Right renal cortex interstitium (tissue), 3 donors: ENCODE measurements at places on chromosomes 1 and 21. TPM values are rescaled to one million over a fixed set of nuclear protein-coding genes. Genes with fewer than 3 reads are reported as not detected.

The OR10R2 gene
- polyA plus RNA-seq, result not detected

The FNDC10 gene
- 2.5 TPM for polyA plus RNA-seq

The AVPR1B gene
- polyA plus RNA-seq, result 0.72 TPM

The TMOD4 gene
- polyA plus RNA-seq, result 0.64 TPM

The SLC5A3 gene
- 43.4 TPM for polyA plus RNA-seq

The CLCA1 gene
- not detected for polyA plus RNA-seq

The RASAL2 gene
- 18.5 TPM for polyA plus RNA-seq

The MTARC1 gene
- polyA plus RNA-seq, result 19.2 TPM

The NOTCH2 gene
- polyA plus RNA-seq, result 143 TPM

The RNU1-4 gene
- not detected for polyA plus RNA-seq

The TBX19 gene
- polyA plus RNA-seq, result 2.4 TPM

The ESPN gene
- 12.2 TPM for polyA plus RNA-seq

The CRYBG2 gene
- 0.80 TPM for polyA plus RNA-seq

The KIAA0040 gene
- polyA plus RNA-seq, result 18.1 TPM

The FH gene
- polyA plus RNA-seq, result 112 TPM

The PLA2G2C gene
- not detected for polyA plus RNA-seq

The FGR gene
- polyA plus RNA-seq, result 1.7 TPM

The LY9 gene
- 0.10 TPM for polyA plus RNA-seq

The CLIC6 gene
- 1.2 TPM for polyA plus RNA-seq

The MNDA gene
- polyA plus RNA-seq, result 4.1 TPM

The S100A8 gene
- polyA plus RNA-seq, result 4.1 TPM

The MPZ gene
- polyA plus RNA-seq, result 3.1 TPM

The CR1 gene
- polyA plus RNA-seq, result 20.9 TPM

The RAD54L gene
- 10.4 TPM for polyA plus RNA-seq

The RPE65 gene
- polyA plus RNA-seq, result 0.14 TPM

The PODN gene
- 1.4 TPM for polyA plus RNA-seq

The LCE3A gene
- not detected for polyA plus RNA-seq

The NMNAT2 gene
- polyA plus RNA-seq, result 3.4 TPM

The KPRP gene
- not detected for polyA plus RNA-seq

The EPHA10 gene
- 0.06 TPM for polyA plus RNA-seq

The CELA2A gene
- 0.35 TPM for polyA plus RNA-seq

The PADI4 gene
- 0.50 TPM for polyA plus RNA-seq

The LCE3D gene
- polyA plus RNA-seq, result not detected

The PRKCZ gene
- polyA plus RNA-seq, result 33.6 TPM

The RCAN3 gene
- polyA plus RNA-seq, result 8.6 TPM

The MTMR11 gene
- polyA plus RNA-seq, result 26.5 TPM
